Sciatic nerve (tissue), 2 donors: ENCODE measurements at places on chromosomes 5 and 9. TPM values are rescaled to one million over a fixed set of nuclear protein-coding genes. Genes with fewer than 3 reads are reported as not detected.

- DNase-seq: no peak
Measured at GRCh38 chr9:24502206-24502937, 43.3 kb downstream of the IZUMO3 start.

GRCh38 chr9:13535141-13535540 lies 255.6 kb upstream of the MPDZ start:
- no peak for DNase-seq

GRCh38 chr9:135602789-135603481 lies 36.4 kb downstream of the GLT6D1 start:
- peak; percentile 51 for DNase-seq

GRCh38 chr9:132040808-132041207 lies 38.9 kb downstream of the MED27 start:
- no peak for DNase-seq

Gene CACFD1
- 10.1 TPM for total RNA-seq

Gene F2RL1
- 0.76 TPM for total RNA-seq
